Stimulated activated CD8-positive, alpha-beta memory T cell treated with anti-CD3 and anti-CD28 coated beads, Interleukin-4, amount 100 ng/mL, for 4 hours (primary cell): ENCODE measurements at places on chromosomes 16 and 17.

DNA sequence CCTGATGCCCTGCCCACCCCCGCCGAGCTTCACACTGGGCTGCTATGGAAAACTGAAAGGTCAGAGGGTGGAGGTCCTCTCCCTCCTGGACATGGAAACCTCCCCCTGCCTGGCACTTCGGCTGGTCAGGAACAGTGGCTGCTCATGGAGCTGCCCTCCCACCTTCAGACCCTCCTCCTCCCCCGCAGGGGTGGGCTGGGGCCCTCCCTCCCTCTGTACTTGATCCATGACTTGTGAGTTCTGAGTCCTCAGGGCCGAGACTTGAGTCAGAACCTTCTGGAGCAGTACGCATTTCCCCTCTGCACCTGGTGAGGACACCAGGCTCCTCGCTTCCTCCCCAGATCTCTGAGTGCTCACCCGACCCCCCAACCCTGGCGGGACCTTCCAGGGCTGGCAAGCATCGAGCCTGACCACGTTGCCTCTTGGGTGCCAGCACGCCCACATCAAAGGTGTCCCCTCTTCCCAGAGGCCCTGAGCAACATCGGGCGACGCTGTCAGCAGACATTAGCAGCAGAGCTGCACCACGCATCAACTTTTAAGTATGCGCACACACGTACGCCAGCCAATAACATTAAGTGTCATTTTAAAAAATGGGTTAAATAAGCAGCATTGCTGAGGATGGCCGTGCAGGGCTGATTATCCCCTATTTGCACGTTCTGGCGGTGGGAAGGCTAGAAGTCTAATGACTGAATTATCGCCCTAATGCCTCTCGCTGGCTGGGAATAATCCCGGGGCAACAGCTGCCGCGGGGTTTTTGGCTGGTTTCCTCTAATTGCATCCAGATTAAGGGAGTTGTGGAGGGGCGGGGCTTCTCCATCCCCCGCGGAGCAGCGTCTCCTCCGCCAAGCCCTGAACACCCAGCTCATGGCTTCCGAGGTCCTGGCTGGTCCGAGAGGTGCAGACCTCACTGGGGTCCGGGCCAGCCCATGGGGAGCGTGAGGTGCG, 98.0 kb downstream of the TBC1D16 start:
- DNase-seq = no peak

DNA sequence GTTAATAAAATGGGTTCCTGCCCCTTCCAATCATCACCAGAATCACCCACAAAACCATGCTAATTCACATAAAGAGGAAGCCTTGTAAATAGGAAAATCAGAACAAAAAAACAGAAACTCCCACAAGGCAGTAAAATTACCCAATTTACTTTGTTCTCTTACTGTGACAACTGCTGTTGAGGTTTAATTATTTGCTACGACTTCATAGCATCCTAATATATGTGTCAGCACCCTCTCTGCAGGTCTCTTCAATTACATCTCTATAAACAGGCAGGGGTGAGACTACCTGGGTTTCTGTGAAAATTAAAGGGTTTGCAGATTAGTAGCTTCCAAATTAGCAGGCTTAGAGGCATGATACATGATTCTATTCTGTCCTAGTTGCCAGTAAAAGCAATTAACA, 2.7 kb downstream of the WDR59 start:
- DNase-seq = no peak

GRCh38 chr16:2478279-2478678, 3.4 kb downstream of the TBC1D24 start:
- no peak for DNase-seq

DNA sequence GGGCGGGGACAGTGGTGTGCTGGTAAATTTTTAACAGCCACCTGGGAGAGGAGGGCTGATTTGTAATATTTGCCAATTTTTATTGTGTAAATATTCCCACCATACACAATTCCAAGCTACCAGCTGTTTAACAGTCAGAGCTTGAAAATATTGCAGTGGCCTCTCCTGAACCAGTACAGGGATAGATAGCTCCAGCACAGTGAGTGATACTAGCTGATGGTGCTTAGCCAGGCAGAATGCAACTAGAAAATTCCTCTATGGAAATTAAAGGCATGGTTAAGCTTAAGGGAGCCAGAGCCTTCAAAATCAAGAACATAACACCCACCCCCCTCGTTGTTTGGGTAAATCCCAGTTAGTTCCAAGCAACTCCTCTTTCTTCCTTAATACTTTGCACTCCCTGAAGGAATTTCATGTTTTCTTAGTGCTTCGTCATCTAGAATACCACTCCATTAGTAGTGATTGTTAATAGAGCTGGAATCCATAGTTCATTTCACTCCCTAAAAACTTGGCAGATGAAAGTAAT, 96.6 kb downstream of the CYB561 start:
- no peak for DNase-seq

DNA sequence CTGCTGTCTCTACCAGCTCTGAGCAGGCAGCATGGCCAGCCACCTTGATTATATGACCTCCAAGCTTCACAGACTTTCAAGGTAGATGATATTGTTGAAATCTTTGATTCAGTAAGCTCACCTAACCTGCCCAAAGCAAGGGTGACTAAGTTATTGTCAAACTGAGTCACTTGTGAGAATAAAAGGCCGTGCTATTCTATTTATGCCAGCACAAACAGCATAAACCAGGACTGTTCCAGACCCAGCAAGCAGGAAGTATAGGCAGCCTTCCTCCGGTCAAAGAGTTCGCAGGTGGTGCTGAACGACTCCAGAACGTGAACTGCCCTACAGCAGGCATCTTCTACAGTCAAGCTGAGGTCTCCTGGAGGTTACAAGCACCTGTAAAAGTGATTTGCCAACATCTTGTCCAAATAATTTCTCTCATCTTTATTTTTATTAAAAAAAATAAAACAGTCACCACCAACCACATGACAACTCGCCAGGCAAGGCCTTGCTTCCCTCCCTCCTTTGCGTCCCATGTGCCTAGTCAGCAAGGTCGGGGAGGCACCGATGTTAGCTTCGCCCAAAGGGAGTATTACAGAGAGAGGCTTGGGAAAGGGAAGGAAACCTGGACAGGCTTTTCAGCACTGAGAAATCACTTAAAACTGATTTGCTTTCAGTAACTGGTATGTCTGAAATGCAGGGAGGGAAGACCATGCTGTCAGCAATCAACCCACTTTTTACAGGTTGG, 10.8 kb downstream of the ARL2BP start:
- DNase-seq = no peak

GRCh38 chr17:807523-808294, 25.6 kb downstream of the MRM3 start:
- no peak for DNase-seq

GRCh38 chr17:10793816-10794215, 10.1 kb downstream of the TMEM238L start:
- no peak for DNase-seq

DNA sequence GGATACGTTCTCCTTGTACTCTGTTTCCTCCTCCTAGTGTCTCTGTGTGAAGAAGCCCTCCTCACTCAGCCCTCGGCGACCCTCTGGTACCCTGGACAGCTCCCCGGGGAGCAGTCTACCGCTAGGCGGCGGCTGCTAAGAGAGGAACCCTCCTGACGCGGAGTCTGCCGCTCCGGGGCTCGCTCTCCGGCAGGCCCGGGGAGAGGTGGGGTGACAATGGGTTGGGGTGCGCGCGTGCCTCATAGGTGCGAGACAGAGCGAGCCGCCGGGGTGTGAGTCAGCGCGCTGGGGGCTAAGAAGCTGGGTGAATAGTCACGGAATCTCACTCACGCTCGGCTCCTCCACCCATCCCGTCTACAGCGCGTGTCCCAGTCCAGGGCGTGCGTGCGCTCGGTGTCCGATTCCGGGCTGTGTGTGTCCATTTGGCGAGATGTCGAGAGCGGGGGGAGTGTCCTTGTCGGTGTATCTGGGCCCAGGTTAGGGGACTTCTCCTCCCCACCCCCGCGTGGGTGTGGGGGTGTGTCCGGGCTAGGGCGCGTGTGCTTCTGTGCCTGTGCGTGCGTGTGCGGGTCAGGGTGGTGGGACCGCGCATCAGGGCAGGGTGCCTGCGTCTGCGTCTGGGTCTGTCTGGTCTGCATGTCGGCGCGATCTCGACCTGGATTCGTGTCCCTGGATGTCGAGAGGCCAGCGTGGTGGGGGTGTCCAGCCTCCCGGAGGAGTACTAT, 577 bp upstream of the HS3ST2 start:
- DNase-seq = no peak

GRCh38 chr17:32912218-32912897, 15.6 kb upstream of the TMEM98 start:
- DNase-seq = no peak

DNA sequence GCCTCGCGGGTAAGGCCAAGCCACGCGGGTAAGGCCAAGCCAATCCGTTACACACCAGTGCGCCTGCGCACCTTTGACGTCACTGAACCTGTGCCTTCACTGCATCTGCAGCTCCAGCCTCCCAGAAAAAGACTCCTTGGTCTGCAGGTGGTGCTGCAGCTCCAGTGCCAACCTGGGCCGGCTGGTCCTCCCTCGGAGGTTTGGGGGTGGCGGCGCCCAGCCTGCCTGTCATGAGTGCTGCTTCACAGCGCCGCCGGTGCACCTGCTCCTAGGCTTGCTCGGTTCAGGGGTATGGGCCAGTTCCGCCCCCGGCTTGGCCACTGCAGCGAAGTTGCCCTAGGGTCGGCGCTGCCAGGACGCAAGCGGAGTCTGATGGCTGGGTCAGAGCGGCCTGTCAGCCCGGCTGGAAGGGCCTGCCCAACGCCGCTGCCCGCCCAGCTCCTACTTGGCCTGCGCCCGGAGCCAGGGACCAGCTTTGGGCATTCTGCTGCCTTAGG, 146.6 kb downstream of the USP22 start:
- DNase-seq = no peak

GRCh38 chr16:30530163-30531037, 4.0 kb upstream of the ZNF768 start:
- DNase-seq = no peak

DNA sequence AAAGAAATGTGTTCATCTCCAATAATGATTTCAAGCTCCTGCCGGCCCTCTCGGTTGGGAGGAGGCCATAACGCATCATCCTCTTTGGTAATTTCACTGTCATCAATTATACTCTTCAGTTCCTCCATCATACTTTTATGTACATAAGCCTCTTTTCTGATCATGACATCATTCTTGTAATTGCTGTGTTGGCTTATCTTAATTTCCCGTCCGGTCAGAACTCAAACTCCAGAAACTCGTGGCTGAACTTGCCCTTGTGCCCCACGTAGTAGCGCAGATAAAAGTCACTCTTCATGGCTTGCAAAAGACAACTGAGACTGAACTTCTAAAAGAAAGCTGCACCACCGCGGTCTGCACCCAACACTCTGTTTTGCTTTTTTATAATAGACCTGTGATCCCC, 13.6 kb downstream of the TMEM220 start:
- DNase-seq = no peak

GRCh38 chr17:63988741-63989621, 9.2 kb upstream of the PRR29 start:
- no peak for DNase-seq

DNA sequence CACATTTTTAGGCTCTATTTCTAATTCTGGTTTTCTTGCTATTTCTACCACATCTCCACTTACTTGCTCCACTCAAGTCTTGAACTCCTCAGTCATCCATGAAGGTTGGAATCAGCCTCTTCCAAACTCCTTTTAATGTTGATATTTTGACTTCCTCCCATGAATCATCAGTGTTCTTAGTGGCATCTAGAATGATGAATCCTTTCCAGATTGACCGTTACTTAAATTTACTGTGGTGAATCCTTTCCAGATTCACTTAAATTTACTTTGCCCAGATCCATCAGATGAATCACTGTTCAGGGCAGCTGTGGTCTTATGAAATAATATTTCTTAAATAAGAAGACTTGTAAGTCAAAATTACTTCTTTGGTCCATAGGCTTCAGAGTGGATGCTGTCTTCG, 32.4 kb downstream of the CLTC start:
- no peak for DNase-seq

GRCh38 chr16:78916928-78917545, 683.5 kb downstream of the MAF start:
- no peak for DNase-seq

- DNase-seq = no peak
These were observed 3.5 kb downstream of the SOCS1 start for GRCh38 chr16:11252482-11252931.

DNA sequence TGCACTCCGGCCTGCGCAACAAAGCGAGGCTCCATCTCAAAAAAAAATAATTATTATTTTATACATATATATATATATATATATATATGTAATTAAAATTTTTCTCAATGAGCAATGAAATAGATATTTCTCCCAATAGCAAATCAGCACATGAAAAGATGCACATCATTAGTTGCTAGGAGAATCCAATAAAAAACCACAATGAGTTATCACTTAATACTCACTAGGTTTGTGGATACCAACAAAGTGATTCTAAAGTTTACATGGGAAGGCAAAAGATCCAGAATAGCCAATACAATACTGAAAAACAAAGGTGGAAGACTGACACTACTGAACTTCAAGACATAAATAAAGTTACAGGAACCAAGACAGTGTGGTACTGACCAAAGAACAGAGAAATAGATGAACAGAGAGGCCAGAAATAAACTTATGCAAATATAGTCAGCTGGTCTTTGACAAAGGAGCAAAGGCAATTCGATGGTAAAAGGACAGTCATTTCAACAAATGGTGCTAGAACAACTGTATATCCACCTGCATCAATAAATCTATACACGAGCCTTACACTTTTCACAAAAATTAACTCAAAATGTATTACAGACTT, 13.6 kb downstream of the SMG6 start:
- no peak for DNase-seq

DNA sequence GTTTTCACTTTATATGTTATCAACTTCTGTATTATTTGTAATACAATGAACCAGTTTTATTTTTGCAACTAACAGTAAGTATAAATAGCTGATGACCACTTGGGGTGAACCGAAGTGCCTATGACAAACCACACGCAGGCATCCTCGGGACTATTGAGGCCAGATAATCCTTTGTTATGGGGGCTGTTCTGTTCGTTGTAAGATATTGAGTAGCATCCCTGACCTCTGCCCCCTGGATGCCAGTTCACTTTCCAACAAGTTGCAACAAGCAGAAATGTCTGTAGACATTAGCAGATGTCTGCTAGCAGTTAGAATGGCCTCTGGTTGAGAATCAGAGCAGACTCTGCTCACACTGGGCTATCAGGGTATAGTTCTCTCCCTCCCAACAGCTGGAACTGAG, 277.0 kb downstream of the WWOX start:
- DNase-seq = no peak

GRCh38 chr16:24819462-24820040, 26.2 kb upstream of the SLC5A11 start:
- no peak for DNase-seq

GRCh38 chr17:39791111-39791992, 53.6 kb downstream of the GRB7 start:
- no peak for DNase-seq

DNA sequence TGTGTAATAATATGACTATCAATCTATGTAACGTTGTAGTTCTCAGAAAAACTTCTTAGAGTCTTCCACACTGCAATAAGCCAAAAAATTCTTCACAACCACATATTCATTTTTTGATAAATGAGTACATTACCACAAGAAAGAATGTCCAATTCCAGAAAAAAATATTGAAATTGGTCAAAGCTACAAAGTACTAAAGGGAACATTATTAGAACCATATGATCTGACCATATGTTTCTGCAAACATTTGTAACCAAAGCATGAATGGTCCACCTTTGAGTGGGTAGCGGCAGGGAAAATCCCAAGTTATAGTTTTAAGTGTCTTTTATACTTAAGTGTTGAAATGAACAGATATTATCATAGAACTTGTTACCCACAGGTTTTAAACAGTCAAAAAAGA, 71.7 kb upstream of the NACA2 start:
- no peak for DNase-seq
